ENCODE measurements at places on chromosomes 12 and 14.

- DNase-seq, result no peak
Measured at GRCh38 chr14:60790850-60791249, 56.3 kb downstream of the MNAT1 start.

DNA sequence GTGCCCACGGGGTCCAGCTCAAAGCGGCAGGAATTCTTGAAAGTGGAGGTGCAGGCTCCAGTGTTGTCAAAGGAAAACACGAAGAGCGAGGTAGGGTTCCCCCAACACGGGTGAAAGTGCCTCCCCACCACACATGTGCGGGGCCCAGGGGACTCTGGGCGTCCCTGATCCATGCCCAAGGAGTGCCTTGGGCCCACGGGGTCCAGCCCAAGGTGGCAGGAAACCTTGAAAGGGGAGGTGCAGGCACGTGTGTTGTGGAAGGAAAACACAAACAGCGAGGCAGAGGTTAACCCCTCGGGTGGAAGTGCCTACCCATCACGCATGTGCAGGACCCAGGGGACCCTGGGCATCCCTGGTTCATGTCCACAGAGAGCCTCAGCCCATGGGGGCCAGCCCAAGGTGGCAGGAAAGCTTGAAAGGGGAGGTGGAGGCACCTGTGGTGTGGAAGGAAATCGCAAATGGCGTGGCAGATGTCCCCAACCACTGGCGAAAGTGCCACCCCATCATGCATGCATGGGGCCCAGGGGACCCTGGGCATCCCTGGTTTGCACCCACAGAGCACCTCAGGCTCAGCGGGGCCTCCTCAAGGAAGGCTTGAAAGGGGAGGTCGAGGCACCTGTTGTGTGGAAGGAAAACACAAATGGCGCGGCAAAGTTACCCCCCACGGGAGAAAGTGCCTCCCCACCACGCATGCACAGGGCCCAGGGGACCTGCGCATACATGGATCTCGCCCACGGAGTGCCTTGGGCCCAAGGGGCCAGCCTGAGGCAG, 584.6 kb downstream of the ALG10 start:
- DNase-seq, result no peak

DNA sequence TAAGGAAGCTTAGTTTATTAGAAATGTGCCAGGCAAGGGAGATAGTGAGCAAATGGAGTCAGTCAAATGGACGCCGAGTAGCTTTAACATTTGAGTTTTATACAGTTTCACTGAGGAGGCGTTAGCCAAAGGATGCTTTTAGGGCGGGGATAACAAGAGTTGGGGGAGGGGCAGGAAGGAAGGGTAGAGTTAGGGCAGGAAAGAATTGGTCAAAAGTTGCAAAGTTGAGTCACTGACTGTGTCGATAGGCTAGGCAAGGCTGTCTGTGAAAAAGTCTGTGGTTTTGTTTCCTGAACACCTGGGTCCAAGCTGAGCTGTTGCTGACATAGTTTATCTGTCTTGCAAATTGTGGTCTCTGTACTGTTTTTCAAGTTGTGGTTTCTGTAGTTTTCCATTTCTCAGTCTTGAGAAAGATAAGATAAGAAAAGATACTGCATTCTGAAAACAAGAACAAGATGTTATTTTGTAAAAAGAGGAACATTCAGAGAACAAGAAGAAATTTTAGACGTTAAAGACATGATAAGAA, 62.6 kb upstream of the RESF1 start:
- DNase-seq, result no peak

GRCh38 chr12:3328571-3328970, 162.4 kb upstream of the PRMT8 start:
- no peak for DNase-seq

GRCh38 chr12:65125975-65126374, 4.9 kb upstream of the WIF1 start:
- DNase-seq, result no peak

GRCh38 chr14:78982551-78982950, 812.4 kb downstream of the NRXN3 start:
- DNase-seq, result no peak

GRCh38 chr14:68397371-68397811, 395.5 kb downstream of the ZFP36L1 start:
- DNase-seq, result no peak

GRCh38 chr12:93166541-93167307, 211.0 kb upstream of the NUDT4 start:
- no peak for DNase-seq

DNA sequence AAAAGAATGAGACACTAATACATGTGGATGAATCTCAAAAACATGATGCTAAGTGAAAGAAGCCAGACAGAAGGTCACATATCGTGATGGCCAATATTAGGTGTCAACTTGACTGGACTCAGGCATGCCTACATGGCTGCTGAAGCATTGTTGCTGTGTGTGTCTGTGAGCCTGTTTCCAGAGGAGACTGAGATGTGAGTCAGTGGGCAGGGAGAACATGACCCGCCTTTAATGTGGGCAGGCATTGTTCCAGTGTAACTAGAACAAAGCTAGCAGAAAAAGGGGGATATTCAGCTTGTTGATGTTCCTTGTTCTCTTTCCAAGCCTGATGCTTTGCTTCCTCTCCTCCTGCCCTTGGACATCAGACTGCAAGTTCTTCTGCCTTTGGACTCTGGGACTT, 47.6 kb downstream of the DCAF5 start:
- no peak for DNase-seq

DNA sequence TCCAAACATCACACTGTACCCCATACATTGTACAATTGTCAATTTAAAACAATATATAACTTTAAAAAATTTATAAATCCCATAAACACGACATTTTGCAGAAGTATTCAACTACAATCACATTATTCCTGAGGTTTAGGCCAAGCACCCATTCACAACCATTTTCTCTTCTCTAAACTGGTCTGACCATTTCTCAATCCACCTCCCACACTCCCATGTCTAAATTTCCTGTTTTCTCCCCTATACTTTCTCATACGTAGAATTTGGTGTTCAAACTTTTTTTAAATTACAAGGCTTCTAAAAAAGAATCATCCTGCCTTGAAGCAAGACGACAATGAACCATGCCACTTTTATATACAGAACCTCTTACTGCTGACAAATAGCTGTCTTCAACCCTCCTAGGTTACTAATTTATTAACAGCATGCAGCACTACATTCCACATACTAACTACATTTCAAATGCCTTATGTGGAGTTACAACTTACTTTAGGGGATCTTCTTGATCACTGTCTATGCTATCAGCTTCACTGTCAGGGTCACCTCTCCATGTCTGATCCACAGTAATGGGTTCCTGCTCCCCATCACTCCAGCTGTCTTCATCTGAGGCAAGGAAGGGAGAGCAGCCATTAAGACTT, 3.4 kb downstream of the KANSL2 start:
- no peak for DNase-seq

GRCh38 chr12:25501549-25501948, 51.5 kb downstream of the LMNTD1 start:
- DNase-seq, result no peak

DNA sequence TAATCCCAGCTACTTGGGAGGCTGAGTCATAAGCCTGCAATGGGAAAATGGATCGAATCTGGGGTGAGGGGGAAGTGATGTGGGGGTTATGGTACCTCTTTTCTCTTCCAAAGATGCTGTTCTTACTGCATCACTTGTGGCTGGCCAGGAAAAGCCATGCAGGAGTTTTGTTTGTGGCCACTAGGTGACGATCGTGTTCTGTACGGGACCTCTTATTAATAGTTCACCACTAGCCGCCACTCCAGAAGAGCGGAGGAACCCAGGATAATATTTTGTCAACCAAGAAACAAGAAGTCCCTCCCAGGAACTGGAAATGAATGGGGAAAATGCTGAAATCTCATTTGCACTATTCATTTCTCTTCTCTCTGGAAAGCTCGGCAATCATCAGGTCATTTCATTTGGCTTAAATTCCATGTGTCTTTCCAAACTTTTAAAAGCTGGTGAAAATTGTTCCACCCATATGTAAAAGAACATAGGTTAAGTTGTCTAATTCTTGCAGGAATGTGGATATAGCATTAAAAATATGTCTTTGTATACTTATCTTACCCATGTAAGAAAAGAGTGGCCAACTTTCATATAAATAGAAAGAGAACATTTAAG, 8.9 kb downstream of the GPR65 start:
- peak; percentile 45 for DNase-seq

DNA sequence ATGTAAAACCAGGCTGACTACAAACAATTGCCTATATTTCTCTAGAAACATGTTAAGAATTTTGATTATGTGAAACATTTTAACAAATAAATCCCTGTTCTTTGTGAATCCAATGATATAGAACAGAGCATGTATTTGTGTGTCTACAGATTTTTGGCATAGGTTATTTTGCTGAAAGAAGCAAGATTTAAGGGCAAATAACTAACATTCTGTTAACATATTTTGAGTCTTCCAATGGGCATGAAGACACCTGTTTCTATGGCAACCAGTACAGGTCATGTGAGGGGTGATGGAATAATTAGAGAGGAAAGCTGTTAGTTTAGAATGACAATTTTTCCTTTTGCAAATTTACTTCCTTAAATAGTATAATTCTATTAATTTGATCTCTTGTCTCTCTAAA, 8.8 kb downstream of the ART4 start:
- DNase-seq, result no peak

DNA sequence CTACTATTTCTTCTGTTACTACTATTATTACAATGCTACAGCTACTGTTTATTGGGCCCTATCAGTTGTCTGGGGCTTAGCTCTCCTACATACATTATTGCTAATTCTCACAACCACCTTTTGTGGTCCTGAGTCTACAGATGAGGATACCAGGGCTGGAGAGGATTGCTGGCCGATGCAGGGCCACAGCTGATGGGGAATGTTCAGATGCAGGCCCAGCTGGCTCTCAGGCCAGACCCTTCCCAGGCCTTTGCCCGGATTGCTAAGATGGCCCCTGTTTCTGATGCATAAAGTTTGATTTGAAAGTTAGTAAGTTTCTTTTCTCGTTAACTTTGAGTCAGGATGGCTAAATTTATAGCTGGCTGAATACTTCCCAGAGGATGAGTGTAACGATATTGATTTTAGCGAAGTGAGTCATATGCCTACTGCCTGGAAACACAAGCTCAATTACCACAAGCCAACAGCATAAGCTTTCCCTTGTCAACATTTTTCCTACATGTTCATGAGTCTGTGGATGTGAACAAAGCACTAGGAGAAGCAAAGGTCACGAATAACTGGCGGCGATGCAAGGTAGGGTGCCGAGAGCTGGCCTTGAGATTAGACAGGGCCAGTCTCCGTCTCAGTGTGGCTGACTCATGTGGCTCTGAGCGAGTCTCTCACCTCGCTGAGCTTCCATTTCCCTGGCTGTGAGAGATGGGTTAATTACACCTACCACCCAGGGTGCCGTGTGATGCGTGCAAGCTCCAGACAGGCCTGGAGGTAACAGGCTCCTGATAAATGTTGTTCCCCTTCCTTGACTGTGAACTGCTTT, 111.0 kb downstream of the BEGAIN start:
- no peak for DNase-seq

DNA sequence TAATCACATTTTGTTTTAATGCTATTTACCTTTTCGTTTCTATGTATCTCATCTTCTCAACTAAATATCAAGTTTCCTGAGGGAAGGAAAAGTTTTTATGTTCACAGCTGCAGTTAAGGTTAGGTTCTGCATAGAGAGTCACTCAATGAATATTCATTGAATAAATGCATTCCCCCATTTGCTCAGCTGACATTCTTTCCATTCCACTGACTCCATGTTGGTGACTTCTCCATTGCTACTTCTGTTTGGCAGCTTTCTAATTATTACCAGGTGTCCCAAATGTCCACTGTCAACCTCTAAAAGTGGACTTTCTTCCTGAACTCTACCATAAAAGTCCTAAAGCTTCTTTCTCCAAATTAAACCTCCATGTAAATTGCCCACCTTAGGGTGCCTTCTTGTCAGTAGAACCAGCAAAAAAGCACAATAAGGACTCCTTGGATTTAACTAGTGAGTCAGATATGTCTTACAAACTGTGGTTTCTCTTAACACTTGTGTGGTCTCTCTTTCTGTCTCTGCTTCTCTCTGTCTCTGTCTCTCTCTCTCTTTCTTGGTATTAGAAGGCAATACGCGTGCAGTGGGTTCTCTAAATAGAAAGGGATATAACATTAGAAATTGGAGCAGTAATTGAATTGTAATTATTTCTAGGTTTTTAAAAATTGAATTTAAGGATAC, 85.9 kb downstream of the TMEM117 start:
- DNase-seq, result no peak

- DNase-seq, result no peak
Measured at GRCh38 chr12:125463386-125463785, 398.2 kb downstream of the AACS start.

- DNase-seq, result no peak
Measured at GRCh38 chr12:108807996-108808769, 49.2 kb downstream of the SSH1 start.

DNA sequence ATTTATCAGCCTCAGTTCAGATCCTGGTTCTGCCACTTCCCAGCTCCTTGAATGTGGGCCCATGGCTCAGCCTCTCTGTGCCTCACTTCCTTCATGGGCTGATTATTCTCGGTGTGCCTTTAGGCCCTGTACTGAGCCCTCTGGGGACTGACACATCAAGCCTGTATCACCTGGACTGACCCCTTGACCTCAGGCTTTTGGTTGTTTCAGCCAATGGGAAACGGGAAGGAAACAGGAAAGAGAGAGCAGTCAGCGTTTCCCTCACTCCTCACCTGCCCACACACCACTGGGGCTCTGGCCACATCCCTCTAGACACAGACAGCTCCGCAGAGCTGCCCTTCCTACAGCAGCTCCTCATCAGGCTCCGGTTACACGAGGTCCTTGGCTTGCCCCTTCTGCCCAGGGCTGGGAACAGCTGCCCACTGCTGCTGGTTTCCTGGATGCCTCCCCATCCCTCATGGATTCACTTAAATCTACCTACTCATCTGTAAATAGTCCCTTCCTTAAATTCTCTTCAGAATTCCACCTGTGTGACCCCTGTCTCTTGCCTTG, 37.0 kb upstream of the ITPR2 start:
- no peak for DNase-seq

GRCh38 chr12:105334582-105334981, 4.1 kb downstream of the C12orf75 start:
- no peak for DNase-seq

- DNase-seq, result no peak
Measured at GRCh38 chr14:25034803-25035681, 14.9 kb downstream of the STXBP6 start.

Measured in NCI-H1930 (cell line).